ENCODE measurements at places on chromosomes 6 and 20.

GRCh38 chr6:127794405-127794804 is 106.5 kb downstream of the THEMIS start:
- DNase-seq = no peak

GRCh38 chr20:41669708-41670263 is 51.6 kb upstream of the CHD6 start:
- DNase-seq = no peak

DNA sequence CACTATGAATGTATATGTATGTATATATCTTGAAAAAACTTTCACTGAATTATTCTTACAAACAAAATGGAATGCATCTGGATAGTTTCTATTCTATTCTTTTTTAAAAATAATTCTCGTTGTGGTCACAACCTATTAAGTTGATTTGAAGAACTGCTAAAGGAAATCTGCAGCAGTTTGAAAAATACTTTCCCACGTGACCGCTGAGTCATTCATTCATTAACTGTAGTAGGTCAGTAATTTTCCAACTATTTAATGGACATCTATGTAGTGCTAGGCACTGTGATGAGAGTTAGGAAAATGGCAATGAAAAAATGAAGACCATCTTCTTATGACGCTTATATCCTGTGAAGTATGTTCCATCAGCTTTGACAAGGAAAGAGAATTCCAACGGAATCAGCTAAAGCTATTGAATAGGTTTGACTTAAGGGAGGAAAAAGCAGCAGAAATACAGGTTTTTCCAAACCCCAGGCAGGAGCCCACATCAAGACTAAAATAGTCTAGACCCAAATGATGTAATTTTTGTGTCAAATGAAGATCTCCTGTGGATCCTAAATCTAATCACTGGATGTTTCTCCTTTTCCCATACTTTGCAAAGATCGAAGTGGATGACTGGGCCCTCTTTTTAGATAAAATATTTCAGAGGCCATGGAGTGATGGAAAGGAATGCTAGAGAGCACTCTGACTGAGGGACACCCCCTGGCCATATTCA is 4.1 kb upstream of the EFHC1 start:
- DNase-seq = no peak

DNA sequence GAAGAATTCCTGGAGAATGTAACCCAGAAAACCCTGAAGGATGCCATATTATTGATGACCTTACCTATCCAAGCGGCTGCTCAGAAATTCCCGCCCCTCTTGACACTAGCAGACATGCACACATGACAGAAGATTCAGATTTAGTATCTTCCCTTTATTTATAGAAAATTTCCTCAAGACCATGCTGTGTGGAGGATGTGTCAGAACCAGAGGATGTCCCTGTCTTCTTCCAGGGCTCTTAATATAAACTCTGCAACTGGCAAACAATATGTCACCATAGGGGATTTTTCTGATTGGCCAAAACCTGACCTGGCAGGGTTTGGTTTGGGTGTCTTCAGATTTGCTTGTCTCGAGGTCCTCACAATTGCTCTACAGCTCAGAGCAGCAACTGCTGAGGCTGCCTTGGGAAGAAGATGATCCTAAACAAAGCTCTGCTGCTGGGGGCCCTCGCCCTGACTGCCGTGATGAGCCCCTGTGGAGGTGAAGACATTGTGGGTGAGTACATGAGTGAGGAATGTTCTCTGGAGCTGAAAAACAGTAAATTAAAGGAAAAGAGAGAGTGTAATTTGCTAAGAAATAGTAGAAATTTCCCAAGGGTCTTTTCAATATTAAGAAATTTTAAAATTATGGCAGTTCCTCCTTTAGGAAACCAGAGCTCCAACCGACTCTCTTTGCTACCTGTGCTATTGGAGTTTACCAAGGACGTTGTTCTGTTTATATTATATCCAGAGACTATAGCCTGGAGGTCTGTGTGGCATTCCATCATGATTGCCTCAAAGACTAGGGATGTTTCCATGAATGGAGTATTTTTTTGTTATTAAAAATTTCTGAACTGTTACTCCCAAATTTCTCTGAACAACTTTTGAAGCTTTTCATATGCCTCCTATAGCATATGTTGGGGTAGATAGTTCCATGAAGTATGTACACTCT is at the start of gene HLA-DQA2:
Gene HLA-DQA2 (plus strand): TSS at position 361 of the 930 bp plus-strand sequence. CDS start 53 bp downstream, at position 414.
- no peak for DNase-seq

DNA sequence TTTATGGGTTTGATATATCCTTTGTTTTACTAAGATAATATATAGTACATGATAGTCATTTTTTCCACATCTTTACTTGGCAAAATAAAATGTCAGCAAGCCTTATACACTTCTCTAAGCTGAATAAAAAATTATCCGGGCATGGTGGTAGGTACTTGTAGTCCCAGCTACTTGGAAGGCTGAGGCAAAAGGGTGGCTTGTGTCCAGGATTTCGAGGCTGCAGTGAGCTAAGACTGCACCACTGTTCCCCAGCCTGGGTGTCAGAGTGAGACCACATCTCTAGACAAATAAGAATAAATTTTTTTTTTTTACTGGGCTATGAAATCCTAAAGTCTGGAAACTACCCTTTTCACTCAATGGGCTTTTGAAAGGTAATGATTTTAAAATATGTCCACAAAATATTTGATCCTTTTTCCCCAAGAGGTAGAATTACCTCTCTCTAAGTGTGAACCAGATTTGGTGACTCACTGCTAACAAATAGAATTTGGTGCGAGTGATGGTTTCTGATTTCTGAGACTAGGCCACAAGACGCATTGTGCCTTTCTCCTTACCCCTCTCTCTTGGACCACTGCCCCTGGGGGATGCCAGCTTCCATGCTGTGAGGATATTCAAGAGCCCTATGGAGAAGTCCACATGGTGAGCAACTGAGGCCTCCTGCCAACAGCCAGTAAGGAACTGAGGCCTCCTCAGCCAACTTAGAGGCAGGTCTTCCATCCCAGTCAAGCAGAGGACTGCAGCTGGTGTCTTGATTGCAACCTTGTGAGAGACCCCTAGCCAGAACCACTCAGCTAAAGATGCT is 84.2 kb upstream of the ZNFX1 start:
- no peak for DNase-seq

DNA sequence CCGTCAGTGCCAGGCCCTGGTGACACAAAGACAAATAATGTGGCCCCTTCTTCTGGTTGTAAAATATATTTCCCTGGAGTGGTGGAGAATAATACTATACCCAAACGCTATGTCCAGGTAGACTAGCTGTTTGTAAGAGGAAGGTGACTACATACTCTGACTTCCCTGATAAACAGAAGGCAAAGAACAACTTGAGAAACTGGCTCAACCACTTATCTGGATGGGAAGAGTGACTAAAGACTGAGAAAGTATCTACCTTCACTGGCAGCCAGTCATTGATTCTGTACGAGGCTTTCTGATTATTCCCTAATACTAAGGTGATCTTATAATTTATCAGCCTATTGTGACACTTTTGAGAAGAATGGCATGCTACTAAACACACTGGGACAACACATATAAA is 569.7 kb downstream of the EPHA7 start:
- no peak for DNase-seq

DNA sequence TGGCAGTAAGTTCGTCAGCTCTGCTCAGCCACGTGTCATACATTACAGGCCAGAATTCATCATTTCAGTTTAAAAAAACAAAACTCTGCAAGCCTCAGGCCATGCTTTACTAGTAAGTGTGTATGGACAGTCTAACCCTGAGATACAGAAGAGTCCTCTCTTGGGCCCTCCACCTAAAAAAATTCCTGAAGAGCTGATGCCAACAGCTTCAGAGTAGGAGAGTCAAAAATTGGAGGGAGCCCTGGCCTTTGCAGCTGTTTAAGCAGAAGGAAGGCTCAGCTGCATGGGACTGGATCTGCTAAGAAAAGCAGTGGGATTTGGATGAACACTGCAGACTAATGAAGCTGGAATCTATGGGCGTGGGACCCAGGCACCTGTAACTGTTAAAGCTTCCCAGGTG is 47.2 kb upstream of the FAM8A1 start:
- DNase-seq = no peak

GRCh38 chr6:90088009-90088408 is 193.7 kb downstream of the GJA10 start:
- no peak for DNase-seq

DNA sequence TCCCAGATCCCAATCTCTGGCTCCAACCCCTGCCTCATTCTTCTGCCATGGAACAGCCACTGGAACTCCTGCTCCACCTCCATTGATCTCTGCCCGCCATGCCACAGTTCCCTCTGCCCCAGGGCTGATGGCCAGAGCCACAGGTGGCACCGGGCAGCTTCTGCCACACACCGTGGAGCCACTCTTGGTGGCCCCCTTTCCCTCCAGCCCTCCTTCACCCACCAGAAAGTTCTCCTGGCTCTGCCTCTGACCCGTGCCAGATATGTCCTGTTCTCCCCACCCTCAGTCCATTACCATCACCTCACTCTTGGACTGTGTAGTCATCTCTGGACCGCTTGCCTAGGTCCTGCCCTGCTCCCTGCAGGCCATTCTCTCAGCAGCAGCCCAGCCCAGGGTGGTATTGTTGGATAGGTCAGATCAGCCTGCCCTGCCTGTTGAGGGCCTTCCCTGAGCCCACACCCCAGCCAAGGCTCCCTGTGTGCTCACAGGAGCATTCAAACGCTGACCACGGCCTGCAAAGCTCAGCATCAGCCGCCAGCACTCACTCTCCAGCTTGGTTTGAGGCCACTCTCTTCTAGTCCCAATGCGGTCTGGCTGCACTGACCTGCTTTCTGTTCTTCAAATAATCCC is 16.8 kb upstream of the SYNDIG1 start:
- DNase-seq = no peak

DNA sequence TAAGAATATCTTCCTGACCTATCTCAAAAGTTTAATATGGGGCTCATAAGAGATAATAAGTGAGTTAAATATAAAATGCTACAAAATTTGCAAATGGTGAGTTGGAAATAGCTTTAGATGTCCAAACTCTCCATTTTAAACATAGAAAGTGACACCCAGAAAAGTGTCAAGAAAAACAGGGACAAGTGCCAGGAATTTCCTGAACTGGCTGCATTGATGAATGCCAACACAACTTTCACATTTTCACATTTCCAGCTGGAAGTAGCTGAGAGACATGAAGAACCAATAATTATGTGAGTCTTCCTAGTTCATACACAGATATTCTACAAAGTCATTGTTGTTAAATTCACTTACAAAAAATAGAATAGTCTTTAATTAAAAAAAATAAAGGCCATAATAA is 38.6 kb upstream of the B3GAT2 start:
- DNase-seq = no peak

GRCh38 chr20:61690993-61691838 is 374.5 kb downstream of the TAF4 start:
- no peak for DNase-seq

DNA sequence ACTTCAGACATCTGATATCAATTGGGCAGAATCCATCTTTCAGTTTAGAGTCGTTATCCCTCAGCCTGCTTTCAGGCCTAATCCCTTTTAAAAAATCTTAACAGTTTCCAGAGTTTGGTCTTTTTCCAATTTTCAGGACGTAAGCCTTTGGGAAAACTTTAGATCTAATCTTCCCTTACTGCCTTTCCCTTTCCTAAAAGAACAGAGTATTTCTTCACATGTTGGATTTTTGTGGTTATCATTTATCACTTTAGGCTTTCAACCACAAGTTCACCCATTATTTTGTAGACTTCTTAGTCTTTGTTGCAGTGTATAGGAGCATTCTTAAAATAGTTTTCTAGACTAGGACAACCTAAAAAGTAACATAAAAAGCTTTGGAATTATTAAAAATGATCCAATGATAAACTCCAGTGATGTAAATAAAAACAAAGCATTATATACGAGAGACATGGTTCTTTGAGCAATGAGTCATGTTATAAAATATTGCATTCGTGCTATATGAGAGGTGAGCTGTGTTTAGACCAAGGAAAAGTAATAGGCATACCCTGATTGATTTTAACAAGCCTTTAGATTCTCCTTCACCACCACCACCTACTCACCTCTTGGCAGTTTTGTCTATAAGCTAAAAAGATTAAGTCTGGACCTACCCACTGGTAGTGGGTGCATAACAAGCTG is 90.4 kb upstream of the MCHR2 start:
- no peak for DNase-seq

DNA sequence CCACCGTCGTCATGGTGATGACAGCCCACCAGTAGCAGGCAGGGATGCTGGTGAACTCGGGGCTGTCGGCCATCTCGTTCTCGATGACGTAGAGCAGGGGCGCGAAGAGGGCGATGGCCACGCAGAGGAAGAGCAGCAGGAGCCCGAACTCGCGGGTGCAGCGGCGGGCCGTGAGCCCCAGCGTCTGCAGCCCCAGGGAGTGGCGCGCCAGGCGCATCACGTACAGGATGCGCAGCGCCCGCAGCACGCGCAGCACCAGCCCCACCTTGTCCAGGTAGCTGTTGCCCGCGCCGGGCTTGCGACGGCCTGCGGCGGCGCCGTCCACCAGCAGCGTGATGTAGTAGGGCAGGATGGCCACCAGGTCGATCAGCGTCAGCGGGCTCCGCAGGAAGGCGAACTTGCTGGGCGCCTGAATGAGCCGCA is 18.6 kb downstream of the KCNG1 start:
- no peak for DNase-seq

- DNase-seq = no peak
These were observed 160.0 kb downstream of the SOD2 start for GRCh38 chr6:159533016-159533415.

GRCh38 chr6:108777536-108777935 is 70.7 kb upstream of the ARMC2 start:
- no peak for DNase-seq

DNA sequence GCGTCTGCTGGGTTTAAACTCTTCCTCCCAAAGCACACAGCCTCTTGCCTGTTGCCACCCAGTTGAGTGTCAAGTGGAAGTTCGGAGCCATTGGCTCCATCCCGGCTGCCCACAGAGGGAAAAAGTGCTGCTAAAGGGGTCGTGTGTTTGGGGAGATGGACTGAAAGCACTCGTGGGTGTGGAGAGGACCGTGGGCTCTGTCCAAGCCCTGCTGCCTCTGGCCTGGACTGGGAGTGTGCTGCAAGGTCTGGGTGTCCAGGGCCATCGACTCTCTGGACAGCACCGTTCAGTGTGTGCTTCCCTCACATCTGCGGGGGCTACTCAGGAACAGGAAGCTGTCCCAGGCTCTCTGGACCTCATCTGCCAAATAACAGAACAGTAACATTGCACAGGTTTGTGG is 269.3 kb downstream of the DLL1 start:
- DNase-seq = no peak

- DNase-seq = no peak
These were observed 5.5 kb downstream of the TCF19 start for GRCh38 chr6:31163922-31164321.

DNA sequence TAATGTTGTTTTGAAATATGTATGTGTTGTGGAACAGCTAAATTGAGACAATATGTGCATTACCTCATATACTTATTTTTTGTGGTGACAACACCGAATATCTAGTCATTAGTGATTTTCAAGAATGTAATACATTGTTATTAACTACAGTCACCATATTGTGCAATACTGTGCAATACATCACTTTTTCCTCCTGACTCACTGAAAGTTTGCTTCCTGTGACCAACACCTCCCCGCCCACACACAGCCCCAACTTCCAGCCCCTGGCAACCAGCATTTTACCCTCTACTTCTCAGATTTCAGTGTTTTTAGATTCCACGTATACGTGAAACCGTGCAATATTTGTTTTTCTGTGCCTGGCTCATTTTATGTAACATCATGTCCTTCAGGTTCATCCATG is 627.9 kb downstream of the PRKN start:
- DNase-seq = no peak

Data from D721Med (cell line).